ENCODE measurements at places on chromosomes 3 and 15.

DNA sequence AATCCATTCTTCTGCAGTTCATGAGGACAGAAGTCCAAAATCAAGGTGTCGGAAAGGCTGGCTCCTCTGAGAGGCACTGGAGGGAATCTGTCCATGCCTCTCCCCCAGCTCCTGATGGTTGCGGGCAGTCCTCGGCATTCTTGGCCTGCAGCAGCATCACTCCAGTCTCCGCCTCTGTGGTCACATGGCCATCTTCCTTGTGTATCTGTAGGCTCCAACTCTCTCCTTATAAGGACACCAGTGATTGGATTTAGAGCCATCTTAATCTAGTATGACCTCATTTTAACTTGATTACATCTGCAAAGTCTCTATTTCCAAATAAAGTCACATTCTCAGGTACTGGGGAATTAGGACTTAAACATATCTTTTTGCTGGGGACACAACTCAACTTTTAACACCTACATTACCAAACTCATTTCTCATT lies 56.0 kb upstream of the FLNB start:
- no peak for DNase-seq

- DNase-seq: no peak
These were observed 164.5 kb downstream of the MEGF11 start for GRCh38 chr15:66089049-66089448.

DNA sequence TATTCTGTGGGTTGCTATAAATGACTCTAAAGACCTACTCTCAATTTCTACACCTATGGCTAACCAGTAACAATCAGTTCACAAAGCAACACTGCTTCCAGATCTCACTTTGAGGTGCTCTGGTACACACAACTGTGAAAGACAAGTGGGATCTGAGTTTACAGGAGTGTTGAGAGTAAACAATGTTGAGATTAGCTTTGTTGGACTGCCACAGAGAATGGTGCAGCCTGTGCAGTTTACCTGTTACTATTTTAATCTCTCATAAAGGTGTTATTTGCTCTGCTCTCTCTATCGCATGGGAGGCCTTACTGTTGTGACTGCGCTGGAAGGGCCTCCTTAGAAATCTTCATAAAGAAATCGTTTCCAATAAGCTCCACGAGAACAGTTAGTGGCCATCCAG lies 112.0 kb downstream of the SOX2 start:
- no peak for DNase-seq

GRCh38 chr3:58021072-58021959 lies 13.1 kb downstream of the FLNB start:
- peak; percentile 87 for DNase-seq

- no peak for DNase-seq
These were observed 24.6 kb downstream of the ACAD11 start for GRCh38 chr3:132635052-132635451.

All from iPS DF 6.9 (cell line).